T follicular helper cell (primary cell): ENCODE measurements at places on chromosomes 1 and 21.
A peak's percentile ranks its signal among the peaks of the same experiment; 100 is the strongest.

- no peak for DNase-seq
Measured at GRCh38 chr1:183096894-183097293, 73.7 kb downstream of the LAMC1 start.

GRCh38 chr1:110161849-110162248 lies 11.6 kb downstream of the SLC6A17 start:
- no peak for DNase-seq

GRCh38 chr1:223802602-223803001 lies 43.1 kb downstream of the TP53BP2 start:
- no peak for DNase-seq

GRCh38 chr1:60103186-60103585 lies 29.6 kb upstream of the C1orf87 start:
- DNase-seq, result no peak

- DNase-seq, result no peak
Measured at GRCh38 chr1:248155927-248156326, 11.0 kb downstream of the OR2M5 start.

DNA sequence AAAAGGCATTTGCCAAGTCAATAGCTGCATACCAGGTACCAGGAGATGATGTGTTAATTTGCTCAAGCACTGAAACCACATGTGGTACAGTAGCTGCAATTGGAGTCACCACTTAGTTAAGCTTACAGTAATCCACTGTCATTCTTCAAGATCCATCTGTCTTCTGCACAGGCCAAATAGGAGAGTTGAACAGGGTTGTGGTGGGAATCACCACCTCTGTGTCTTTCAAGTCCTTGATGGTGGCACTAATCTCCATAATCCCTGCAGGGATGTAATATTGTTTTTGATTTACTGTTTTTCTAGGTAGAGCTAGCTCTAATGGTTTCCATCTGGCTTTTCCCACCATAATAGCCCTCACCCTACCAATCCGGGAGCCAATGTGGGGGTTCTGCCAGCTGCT lies 91.9 kb downstream of the FCRL5 start:
- DNase-seq, result no peak

- DNase-seq, result no peak
Measured at GRCh38 chr1:68188644-68189340, 43.5 kb downstream of the WLS start.

- no peak for DNase-seq
Measured at GRCh38 chr1:168905633-168906032, 176.6 kb upstream of the DPT start.

GRCh38 chr1:51859333-51859732 lies 19.2 kb downstream of the NRDC start:
- DNase-seq, result no peak

DNA sequence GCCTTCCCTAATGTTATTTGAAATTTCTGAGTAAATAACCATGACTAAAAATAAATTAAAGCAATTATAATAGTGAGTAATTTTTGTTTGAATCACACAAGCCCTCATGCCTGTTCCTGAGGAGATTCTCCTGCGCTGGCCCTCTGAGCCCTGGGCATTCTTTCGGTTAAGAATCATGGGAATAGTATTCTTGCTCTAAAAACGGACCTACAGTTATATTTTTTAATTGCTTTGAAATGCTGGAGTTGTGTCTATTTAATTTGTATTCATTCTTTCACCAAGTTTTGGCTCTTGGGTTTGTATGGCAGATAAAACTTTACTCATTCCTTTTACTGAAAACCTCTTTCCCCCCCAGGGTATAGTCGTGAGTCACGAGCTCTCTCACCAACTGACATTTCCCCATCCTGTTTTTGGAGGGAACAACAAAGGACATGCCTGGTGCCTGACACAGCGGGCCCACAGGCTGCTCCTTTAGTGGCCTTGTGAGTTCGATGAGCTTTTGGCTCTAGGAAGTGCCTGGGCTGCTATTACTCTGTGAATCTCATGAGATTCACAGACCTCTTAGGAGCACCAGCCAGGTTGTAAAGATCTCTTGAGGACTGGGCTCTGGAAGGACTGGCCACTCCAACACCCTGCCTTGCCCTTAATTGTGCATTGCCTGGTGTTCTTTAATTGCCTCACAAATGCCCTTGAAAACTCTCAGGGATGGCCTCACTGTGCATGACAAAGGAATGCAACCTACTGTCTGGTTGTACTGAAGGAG lies 58.6 kb downstream of the DDR2 start:
- DNase-seq, result no peak

GRCh38 chr1:237999426-238000052 lies 108.8 kb upstream of the ZP4 start:
- DNase-seq, result no peak

GRCh38 chr1:15411593-15412137 lies 2.0 kb downstream of the EFHD2 start:
- no peak for DNase-seq

DNA sequence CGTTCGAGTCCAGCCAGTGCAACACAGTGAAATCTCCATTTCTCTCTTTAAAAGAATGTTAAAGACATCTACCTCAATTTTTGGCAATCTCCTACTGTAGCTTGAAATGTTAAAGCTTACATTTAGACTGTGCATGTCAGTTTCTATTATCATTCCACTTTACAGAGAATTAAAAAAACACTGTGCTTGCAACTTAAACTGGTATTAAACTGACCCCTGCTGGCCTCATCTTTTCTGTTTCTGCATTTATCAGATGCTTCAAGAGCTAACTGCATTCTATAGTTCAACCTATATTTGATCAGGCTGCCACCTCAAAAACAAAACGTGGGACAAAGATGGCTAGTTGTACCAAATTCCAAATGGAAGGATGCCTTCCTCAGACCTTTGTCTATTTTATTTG lies 226.5 kb downstream of the SMYD3 start:
- DNase-seq, result no peak

- DNase-seq, result no peak
Measured at GRCh38 chr1:109636201-109636952, 16.7 kb downstream of the AMPD2 start.

GRCh38 chr1:186535388-186536133 lies 74.6 kb upstream of the PDC start:
- no peak for DNase-seq

DNA sequence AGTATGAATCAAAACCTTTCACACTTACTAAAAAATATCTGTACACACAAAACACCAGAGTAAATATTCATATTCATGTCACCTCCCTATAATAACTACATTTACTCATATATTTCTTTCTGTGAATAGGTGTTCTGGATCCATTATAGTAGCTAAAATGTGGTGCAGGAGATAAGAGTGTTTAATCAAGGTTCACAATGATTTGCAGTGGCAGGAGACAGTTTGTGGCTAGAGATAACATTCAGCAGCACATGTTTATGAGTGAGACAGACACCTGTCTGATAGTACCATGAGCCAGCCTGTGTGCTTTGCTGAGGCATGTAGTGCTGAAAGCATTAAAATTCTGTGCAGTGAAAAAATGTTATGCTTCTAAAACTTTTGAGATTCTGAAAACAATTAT lies 410.3 kb downstream of the SRGAP2C start:
- no peak for DNase-seq

DNA sequence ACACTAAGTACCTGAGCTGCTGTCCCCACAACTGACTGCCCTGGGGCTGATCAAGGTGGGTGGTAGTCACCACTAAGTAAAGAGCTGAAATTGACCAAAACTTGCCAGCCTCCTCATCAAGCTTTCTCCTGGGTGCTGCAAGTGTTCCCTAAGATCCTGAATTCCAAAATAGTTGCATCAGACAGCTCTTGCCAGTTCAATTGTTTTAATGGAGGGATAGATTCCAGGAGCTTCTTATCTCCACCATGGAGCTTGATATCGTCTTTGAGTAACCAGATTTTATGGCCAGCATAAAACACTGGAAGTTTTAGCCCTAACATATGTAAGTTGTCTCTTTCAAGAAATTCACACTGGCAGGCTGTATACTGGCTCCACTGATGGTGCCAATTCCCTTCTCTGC lies 90.3 kb downstream of the NID1 start:
- no peak for DNase-seq

- no peak for DNase-seq
Measured at GRCh38 chr1:52767596-52768280, 41.5 kb downstream of the ZYG11B start.

GRCh38 chr1:77336729-77337128 lies 54.9 kb downstream of the AK5 start:
- no peak for DNase-seq

GRCh38 chr1:192131914-192132313 lies 26.3 kb upstream of the RGS18 start:
- DNase-seq, result no peak

GRCh38 chr1:222037720-222038119 lies 295.8 kb upstream of the DUSP10 start:
- no peak for DNase-seq

DNA sequence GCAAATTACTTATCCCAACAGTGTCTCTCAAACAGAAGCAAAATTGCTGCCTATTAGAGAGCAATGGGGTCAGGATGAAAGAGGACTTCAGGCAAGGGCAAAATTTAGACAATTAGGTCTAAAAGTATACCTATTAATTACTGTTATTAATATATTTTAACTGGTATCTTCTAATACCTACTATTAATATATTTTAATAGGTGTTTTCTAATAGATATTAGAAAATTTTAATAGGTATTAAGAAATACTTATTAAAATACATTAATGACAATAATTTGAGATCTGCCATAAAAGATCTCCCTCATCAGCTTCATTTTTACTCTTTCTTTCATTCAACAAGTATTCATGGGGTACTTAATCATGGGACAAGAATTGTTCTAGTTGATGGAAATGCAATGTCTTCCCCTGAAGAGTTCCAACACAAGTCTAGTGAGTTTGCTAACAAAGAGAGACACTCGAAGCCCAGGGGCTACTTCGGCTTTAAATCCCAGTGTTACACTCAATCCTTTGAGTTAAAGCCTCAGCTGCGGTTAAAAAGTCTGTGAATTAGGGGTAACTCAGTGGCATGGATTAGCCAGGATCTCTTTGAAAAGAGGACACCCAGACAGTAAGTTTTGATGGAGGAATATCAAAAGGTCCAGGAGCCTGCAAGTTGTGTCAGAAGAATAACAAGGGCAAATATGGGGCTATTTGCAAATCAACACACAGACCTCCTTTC lies 44.1 kb downstream of the STYXL2 start:
- no peak for DNase-seq

DNA sequence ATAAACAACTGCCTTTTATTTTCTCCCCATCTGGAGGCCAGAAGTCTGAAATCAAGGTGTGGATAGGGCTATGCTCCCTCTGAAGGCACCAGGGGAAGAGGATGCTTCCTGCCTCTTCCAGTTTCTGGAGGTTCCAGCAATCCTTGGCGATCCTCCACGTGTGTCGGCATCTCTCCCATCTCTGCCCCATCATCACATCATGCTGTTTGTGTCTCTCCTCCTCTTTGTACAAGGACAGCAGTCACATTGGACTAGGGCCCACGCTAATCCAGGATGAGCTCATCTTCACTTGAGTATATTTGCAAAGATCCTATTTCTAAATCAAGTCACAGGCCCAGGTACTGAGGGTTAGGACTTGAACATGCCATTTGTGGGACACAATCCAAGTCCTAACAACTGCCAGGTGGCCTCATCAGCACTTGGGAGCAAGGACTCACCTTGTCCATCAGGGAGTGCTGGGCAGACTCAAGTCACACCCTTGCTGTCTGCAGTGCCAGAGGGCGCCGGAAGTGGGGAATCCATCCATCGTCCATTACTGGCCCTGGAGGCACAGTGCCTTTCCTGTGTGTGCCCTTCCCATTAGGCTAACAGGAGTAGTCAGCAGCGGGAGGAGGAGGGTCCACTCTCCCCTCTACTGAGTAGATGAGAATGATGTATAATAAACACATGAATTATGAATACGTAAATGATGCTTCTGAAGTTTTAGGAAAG lies 185.4 kb upstream of the AJAP1 start:
- DNase-seq, result no peak

- DNase-seq, result peak; percentile 20
Measured at GRCh38 chr1:175192111-175192629, 406 bp downstream of the KIAA0040 start.

GRCh38 chr1:42618866-42619265 lies 39.4 kb upstream of the PPIH start:
- DNase-seq, result no peak
